ENCODE measurements at places on chromosomes 1 and 21. TPM values are rescaled to one million over a fixed set of nuclear protein-coding genes. Genes with fewer than 3 reads are reported as not detected.

The NR5A2 gene
- not detected for total RNA-seq

The UCHL5 gene
- 25.5 TPM for total RNA-seq

The FAM43B gene
- total RNA-seq = under 0.01 TPM

The IL19 gene
- 1.7 TPM for total RNA-seq

The ORC1 gene
- 5.2 TPM for total RNA-seq

The HLX gene
- total RNA-seq = 8.7 TPM

The BARHL2 gene
- not detected for total RNA-seq

The FMOD gene
- 0.86 TPM for total RNA-seq

The FGR gene
- total RNA-seq = not detected

The ATXN7L2 gene
- 3.9 TPM for total RNA-seq

The SLC5A9 gene
- total RNA-seq = not detected

The S100A1 gene
- not detected for total RNA-seq

The PLOD1 gene
- total RNA-seq = 309 TPM

The FBXO2 gene
- total RNA-seq = 4.3 TPM

The TSPEAR gene
- not detected for total RNA-seq

The PSMB2 gene
- 20.6 TPM for total RNA-seq

The RHBG gene
- total RNA-seq = not detected

The CFAP107 gene
- not detected for total RNA-seq

The SYCP1 gene
- not detected for total RNA-seq

All from fibroblast of villous mesenchyme (primary cell).